ENCODE measurements at places on chromosomes 2 and 18.
A peak's percentile ranks its signal among the peaks of the same experiment; 100 is the strongest.

DNA sequence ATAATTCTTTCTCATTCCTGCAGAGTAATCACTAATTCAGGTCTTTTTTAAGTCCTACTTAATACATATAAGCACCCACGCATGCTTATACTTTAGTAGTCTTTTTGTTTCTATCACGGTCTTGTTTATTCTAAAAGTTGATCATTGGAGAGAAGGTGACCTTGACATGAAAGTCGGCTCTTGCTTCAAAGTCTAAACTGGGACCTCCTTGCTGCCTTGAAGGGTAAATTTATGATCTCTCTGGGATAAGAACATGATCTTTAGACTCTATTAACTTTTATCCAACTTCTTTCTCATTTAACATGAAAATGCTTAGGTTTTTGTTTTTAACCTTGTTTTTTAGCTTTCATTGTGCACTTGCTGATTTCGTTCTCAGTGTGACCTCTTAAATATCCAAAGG lies 792.3 kb downstream of the DPP10 start:
- DNase-seq: no peak

DNA sequence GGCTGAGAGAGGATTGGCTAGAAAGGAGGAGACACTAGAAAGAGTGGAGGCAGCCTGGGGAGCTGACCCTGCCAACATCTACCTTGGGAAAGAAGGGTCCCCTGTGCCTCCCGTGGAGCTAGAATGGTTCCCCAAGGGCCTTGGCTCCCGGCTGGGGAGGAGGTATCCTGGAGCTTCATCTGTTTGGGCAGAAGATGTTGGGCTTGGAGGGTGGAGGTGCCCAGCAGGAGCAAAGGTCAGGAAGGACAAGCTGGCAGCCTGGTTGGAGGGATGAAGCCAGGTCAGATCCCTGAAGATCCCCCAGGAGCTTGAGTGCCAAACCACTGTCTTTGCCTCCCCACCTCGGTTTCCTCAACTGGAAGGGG lies 2.9 kb downstream of the ATP6V1B1 start:
- no peak for DNase-seq

- DNase-seq: no peak
Observed at GRCh38 chr2:99471654-99472599, 17.9 kb downstream of the REV1 start.

DNA sequence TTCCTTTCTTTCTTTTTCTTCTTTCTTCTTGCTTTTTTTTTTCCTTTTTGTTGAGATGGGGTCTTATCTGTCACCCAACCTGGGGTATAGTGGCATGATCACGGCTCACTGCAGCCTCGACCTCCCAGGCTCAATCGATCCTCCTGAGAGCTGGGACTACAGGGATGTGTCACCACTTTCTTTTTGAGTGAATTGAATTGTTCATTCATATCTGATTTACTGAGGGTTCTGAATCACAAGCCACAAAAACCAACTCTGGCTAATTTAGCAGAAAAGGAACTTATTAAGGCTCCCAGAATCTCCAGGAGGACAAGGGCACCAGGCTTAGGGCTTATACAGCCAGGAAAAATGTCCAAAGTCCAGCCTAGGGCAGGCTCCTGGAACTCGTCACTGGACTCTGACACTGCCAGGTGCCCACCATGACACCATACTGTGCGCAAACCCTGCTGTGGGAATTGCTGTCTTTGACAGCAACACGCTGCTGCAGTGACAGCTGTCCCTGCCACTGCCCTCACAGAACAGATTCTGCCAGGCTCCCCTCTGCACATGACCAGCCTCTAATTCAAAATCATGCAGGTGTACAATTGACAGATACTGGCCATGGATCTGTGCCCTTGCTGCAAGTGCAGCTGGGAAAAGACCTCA lies 42.9 kb upstream of the EML6 start:
- no peak for DNase-seq

DNA sequence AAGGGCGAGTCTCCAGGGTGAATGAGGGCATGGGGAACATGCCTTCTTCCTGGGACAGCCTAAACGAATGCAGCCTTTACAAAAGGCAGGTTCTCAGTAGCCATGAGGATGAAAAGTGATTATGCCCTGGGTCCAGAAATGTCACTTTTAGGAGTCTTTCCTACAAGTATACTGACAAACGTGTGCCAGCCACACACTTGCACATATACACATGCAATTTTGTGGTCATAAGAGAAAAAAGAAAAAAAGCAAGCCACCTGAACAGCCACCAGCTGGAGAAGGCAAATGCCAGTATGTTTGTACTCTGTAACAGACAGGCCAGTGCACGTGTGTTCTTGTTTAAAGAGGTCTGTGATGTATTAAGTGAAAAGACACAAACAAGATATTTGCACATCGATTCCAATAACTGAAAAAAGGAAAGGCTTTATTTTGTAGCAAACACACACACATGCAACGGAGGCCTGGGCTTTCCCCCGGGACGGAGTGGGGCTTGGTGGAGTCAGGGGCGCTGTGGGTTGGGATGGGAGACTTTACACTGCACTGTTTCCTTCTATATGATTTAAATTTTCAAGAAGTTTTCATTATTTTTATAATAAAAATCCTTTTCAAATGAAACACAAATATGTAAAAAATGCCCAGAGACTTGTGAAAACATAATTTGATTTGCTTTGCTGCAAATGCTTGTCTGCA lies 108.4 kb downstream of the FAM210A start:
- no peak for DNase-seq

DNA sequence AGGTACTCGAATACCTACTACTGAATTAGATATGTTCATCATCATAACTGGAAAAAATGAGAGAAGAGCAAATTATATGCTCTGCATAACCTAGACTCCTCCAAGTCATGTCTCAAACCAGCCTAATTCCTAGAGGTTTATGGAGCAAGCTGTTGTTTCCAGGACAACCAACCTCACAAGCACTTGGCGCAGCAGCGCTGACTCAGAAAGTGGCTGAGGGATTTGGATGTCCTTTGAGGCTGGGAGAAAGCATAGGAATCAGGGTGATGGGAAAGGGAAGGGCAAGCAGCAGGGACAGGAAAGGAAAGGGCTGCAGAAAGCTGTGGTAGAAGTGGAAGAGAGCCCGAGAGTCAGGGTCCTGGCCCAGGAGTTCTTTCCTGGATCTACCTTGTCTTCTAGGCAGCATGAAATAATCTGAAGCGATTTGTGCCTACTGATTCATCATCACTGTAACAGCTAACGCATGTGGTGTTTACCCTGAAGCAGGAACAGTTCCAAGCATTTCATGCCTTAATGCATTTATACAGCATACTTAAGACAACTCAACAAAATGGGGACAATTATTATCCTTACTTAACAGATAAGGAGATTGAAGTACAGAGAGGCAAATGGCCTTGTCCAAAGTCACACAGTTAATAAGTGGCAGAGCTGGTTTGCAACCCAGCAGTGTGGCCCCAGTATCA lies 3.7 kb downstream of the PLEK start:
- DNase-seq: no peak

DNA sequence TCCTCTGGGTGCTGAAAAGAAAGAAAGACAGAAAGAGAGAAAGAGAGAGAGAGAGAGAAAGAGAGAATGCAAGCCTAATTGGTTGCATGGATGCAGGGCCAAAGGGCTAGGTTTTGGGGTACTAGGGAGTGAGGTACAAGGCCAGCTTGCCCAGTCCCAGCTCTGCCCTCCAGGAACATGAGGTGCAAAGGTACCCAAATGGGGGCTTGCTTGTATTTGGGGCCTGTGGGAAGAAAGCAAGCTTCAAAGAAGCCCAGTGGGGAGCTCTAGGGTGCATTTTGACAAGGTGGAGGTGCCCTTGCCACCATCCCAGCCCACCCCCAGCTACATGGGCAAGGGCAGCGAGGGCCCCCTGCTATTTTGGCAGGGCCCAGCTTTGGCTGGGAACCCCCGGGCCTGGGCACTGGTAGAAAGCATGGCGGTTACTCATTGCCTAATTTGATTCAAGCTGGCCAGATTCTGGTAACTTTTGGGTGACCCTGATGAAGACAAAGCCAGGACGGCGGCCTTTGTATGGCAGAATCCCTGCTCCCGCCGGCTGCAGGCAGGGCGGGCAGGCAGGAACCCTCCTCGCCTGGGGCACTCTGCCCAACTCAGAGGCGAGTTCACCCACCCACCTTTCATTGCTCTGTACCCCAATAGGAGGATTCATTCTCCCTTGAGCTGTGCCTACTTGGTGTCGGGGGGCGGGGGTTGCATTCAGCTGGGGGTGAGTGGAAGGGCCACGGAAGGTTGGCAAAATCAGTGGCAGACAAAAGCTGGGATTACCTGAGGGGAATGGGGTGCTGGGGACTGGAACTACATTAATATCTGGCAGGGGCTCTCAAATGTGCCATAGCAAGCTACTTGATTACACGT lies 537 bp upstream of the HOXD4 start:
- no peak for DNase-seq

GRCh38 chr2:174486563-174487107 lies at the start of gene GPR155:
TSS of gene GPR155 (minus strand) at chr2:174487029. CDS start at chr2:174481956, 5,073 bp downstream.
- peak; percentile 23 for DNase-seq

DNA sequence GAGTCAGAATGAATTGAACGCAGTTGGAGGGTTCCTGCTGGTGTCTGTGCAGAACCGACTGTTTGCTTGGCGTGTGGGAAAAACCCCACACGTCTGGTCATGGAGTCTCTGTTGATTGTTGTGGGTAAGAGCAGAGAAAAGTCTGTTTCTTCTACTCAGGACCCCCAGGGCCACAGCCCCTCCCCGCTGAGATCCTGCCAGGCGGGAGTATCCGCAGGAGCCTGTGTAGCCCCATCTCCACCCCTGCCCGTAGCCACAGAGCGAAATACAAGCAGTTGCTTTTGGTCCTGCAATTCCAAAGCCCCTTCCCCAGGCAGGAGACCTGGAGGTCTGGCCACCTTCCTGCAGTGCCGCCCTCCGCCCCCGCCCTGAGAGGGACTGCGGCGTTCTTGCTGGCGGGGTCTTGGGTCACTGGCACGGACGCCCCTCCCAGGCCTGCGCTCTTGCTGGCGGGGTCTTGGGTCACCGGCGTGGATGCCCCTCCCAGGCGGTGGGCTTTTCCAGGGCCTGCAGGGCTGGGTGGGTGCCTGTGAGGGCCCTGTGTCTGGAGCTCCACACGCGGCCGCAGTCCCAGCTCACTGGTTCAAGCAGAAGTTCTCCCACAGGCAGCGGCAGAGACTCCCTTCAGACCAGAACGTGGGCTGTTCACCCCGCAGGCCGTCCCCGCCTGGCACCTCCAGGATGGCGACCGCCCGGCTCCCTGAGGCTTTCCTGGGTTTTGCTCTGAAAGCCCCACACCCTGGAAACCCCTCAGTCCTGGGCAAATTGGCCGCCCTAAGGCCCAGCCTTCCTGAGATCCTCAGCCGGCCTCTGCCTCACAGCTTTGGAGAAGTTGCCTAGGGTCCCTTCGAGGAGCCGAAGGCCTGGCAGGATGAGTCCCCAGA lies 76.0 kb upstream of the CTDP1 start:
- DNase-seq: no peak

DNA sequence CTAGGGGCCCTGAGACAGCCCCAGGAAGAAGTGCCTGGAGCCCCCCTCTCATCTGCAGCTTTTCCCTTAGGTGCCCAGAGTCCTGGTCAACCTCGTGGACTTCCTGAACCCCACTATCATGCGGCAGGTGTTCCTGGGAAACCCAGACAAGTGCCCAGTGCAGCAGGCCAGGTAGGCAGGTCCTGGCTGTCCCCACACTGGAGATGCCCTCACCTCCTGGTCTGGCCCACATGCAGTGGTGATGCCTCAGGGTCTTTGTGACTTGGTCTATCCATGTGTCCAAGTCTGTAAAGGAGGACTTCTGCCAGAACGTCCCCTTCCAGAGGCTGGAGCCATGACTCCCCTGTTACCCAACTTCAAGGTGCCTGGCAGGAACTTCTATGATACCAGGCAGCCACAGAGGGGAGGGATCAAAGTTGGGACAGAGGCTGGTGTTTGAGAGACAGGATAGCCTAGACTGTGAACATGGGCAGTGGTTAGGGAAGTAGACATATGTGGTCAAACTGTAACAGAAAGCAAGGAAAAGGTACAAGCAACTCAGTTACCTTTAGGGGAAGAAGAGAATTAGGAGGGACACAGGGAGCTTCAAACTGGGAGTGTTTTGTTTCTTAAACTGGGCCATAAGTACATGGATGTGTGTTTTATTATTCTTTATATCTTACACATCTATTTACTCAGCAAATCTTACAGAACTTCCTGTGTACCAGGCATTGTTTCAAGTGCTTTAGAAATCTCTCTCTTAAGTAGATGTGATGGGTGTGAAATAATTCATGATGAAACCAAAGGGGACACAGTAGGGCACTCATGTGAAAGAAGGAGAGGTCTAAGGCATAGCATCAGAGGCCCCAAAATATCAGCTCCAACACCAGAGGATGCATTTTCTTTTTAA lies 107.1 kb downstream of the PLB1 start:
- no peak for DNase-seq

- no peak for DNase-seq
Observed at GRCh38 chr2:143192106-143192505, 62.9 kb downstream of the ARHGAP15 start.

DNA sequence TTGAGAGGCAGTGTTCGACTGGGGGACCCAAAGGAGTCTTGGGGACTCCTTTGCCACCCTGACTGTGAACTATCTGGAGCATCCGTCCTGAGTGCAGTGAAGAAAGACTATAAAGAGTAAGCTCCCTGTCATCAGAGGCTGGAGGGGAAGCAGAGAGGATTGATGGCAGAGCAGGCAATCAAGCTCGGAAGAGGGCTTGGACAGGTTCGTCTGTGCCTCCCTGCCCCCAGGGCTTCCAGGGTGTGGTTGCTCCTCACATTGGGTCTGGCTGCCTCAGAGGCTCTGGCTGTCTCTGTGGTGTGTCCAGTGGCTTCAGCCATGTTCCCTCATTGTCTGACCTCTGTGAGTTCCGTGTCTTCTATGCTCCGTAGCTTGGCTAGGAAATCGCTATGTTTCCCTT lies 13.8 kb upstream of the EN1 start:
- no peak for DNase-seq

GRCh38 chr2:212249451-212249850 lies 289.2 kb downstream of the ERBB4 start:
- DNase-seq: no peak

DNA sequence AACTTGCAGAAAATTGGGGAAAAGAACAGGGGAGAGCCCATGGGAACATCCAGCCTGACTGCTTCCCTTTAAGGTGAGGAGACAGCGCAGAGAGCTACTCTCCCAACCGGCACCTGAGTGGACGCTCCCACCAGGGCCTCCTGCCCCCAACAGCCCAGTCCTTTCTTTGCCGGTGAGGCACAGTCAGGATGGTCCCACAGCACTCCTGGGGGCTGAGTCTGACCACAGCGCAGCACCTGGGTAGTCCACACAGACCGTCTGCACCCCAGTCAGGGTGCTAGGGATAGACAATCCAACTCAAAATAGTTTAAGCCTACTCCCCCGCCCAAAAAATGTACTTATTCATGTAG lies 74.5 kb downstream of the MEX3C start:
- no peak for DNase-seq

DNA sequence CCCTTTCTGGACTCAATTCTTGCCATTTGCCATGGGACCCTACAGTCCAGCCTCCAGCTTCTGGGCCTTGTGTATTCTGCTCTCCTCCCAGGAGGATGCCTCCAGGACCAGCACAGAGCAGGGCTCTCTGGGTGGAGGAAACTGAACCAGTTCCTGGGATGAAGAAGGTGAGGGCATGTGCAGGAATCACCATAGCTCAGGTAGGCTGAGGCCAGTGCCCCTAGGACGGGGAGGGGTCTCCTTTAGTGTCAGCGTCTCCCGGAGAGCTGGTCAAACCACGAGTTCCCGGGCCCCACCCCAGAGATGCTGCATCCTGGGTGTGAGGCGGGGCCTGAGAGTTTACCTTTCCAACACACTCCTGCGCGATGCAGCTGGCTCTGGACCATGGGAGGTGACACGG lies 5.8 kb upstream of the PRELID3A start:
- no peak for DNase-seq

GRCh38 chr2:232390661-232391060 lies 12.1 kb downstream of the ALPP start:
- DNase-seq: no peak
